Activated T-helper 17 cell treated with anti-CD3 and anti-CD28 coated beads, Interleukin-2, amount 50 U/mL, for 72 hours (primary cell): ENCODE measurements at places on chromosomes 11 and 22. TPM values are rescaled to one million over a fixed set of nuclear protein-coding genes. Genes with fewer than 3 reads are reported as not detected.

The XRCC6 gene
- total RNA-seq: 428 TPM

The XBP1 gene
- 62.3 TPM for total RNA-seq

The ZPR1 gene
- 66.4 TPM for total RNA-seq

The SLC17A6 gene
- total RNA-seq: not detected

The MMP7 gene
- total RNA-seq: not detected

The GTSE1 gene
- total RNA-seq: 36.9 TPM

The MMP12 gene
- total RNA-seq: not detected

The LRRC4C gene
- not detected for total RNA-seq

The CHEK1 gene
- total RNA-seq: 96.0 TPM

The CHRM1 gene
- total RNA-seq: not detected
